ENCODE measurements at places on chromosomes 3 and 15.
A peak's percentile ranks its signal among the peaks of the same experiment; 100 is the strongest.

DNA sequence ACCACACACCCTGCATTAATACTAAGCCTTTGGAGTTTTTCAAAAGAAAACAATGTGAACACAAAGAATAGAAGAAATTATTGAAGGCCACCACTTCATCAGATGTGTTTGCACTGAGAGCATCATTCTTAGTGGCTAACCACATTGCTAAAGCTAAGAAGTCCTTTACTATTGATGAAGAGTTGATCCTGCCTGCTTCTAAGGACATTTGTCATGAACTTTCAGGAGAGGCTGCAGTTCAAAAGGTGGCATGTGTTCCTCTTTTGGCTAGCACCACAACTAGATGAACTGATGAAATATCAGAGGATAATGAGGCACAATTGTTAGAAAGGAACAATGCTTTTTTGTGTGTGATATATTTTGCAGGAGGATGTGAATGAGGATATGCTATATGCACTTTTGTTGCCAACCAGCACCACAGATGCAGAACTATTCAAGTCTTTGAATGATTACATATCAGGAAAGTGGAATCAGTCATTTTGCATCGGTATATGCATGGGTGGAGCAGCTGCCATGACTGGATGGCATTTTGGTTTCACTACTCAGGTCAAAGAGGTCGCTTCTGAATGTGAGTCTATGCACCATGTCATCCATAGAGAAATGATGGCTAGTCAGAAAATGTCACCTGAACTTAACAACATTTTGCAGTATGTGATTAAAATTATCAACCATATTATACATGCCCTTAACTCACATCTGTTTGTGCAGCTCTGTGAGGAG is 2.5 kb upstream of the EID1 start:
- no peak for DNase-seq

DNA sequence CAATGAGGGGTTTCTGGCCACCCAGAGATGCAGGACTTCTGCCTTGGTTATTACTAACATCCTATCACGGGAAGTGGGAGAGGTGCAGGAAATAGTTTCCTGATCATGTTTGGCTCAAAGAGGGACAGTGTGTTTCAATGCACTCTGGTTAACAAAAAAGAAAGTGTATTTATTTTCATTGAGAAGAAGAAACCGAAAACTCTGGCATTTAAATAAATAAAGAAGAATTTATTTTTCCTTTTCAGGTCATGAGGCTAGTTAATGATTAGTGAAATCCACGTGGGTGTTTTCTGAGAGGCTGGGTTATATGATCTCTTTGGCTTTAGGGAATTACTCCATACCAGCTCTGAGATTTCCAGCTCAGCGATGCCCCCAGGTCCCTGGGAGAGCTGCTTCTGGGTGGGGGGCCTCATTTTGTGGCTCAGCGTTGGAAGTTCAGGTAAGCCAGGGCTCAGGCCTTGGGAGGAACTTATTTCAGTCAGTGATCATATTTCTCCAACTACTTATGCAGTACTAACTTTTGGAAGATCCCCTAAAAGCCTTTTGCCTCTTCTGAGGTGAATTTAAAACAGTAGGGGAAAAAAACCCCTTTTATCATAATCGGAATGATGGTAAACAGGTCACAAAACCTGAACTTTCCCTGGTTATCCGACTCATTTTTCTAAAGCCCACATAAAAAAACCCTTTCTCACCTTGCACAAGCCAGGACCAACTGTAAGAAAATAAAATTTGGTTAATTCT is at the start of gene PLA1A:
Gene PLA1A (plus strand): TSS at position 338 of the 741 bp plus-strand sequence. CDS start 29 bp downstream, at position 367.
- no peak for DNase-seq

- DNase-seq: no peak
Measured at GRCh38 chr3:48633256-48633655, 2.0 kb downstream of the SLC26A6 start.

GRCh38 chr3:105401691-105402149 is 35.0 kb downstream of the ALCAM start:
- no peak for DNase-seq

DNA sequence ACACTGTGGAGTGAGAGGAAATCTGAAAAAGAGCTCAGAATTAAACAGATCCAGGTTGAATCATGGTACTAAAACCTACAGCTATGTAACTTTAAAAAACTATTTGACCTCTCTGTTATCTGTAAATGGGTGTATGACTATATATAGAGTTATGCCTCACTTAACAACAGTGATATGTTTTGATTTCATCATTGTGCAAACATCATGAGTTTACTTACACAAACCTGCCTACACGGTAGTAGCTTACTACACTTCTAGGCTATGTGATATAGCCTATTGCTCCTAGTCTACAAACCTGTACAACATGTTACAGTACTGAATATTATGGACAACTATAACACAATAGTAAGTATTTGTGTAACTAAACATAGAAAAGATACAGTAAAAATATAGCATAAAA is 191.6 kb upstream of the MEIS2 start:
- DNase-seq: no peak

DNA sequence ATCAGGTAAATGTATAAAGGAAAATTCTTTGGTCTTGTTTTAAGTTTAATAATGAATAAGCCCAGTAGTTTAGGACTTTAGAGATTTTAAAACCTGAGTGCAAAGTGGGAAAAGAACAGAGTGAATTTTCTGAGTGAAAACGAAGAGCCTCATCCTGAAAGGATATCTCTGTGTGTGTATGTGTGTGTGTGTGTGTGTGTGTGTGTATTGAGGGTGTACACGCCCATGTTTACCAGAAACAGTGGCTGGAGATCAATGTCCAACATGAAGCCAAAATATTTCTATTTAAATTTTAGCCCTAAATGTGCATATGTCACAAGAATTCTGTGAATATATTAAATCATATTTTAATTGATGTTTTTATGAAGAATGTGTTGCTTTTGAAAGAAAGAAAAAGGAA is 549.9 kb downstream of the CADM2 start:
- DNase-seq: no peak

DNA sequence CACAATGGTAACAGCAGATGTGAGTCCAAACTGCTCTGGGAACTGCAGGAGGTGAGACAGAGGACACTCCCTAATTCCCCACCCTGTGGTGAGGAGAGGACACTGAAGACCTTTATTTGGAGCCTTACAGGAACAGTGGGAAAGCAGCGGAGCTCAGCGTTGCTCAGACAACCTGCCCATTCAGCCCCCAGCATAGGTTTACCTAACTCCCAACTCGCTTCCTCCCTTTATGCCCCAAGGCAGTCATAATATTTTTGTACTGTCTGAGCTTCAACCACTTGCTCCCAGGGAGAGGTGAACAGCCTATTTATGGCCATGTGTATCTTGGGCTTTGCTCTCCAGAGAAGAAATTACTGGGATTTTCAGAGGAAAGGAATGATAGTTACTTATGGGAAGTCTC is 34.1 kb downstream of the SHC4 start:
- no peak for DNase-seq

GRCh38 chr3:79367066-79367465 is 400.7 kb downstream of the ROBO1 start:
- DNase-seq: no peak

DNA sequence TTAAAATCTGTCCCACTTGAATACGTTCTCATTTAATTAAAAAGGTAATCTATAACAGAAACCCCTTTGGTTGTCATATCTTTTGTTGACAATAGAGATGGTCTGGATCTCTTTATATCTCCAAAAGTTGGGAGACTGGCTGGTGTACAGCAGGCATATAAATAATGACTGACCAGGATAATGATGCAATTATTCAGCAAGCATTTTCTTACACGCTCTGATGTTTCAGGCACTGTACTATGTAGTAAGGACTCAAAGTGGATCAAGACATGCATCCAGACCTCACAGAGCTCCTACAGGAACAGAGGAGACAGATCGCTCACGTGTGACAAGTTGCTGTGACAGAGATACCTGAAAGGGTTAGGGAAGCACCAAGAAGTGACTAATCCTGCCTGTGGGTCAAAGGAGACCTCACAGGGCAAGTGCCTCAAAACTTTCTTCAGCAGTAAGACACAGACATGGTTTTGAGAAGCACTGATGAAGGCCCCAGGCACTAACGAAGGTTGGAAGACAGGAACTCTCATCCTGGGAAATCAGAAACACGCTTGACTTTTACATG is 25.7 kb downstream of the VPS39 start:
- DNase-seq: no peak

DNA sequence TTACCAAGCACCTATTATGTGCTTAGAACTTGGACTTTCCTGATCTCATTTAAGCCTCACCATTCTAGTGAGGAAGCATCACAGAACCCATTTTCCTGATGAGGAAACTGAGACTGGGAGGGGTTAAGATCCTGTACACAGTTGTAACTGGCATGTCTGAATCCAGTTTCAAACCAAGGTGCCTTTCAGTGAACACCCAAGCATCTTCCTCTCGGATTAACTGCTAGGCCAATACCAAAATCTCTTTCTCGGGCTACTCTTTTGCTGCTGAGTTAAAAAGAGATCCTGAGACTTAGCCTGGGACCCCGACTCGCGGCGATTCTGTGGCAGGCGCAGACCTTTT is 578 bp upstream of the CEMIP start:
- DNase-seq: no peak

- no peak for DNase-seq
Measured at GRCh38 chr3:43400167-43400566, 113.8 kb downstream of the SNRK start.

DNA sequence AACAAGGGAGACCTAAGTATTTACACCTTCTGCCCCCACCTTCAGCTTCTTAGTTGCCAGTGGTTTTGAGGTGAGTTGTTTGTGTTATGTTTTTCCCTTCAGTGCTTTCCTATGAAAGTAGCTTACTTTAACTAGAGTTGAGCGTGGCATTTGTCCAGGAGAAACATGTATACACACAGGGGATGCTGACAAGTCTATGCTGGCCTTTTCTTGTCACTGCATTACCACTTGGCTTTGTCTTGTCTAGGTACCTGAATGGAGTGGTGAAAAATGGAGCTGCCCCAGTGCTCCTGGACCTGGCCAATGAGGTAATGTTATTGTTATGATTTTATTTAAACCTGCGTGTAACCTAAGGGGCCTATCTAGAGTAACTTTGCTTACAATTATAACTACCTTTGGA is 74.4 kb downstream of the CDIN1 start:
- no peak for DNase-seq

DNA sequence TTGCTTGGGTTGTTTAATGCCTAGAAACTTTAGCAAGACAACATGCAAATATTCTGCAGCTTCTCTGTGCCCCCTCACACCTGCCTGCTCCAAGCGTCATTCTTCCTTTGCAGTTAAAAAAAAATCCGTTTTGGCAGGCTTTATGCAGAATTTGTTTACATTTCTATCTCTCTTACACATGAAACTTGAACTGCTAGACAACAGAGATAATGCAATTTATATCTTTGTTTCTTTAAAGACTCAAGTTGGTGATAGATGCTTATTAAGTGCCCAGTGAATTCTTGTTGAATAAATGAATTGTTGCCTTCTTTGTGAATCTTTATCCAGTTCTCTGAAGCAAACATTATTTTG is 53.2 kb downstream of the CHST2 start:
- DNase-seq: no peak

GRCh38 chr3:187954873-187955586 is 198.9 kb upstream of the LPP start:
- DNase-seq: no peak

DNA sequence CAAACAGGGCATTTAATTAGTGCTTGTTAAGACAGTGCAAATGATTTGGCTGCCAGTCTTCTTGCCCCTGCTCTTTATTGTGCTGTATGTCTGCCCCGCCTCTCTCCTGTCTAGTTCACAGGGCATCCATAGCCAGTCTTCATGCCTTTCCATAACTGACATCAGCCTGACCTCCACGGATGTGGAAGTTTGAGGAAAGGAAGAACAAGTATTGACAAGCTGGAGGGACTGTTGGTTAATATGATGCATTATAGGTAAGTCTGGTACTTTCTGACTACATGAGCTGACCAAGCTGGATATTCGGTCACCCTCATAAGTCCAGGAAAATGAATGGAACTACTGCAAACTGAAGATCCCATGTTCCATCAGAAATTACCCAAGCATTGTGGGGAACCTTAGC is 325.9 kb downstream of the TIGIT start:
- no peak for DNase-seq

- DNase-seq: peak; percentile 54
Measured at GRCh38 chr3:32238453-32239306, at the start of gene CMTM8. TSS of gene CMTM8 (plus strand) at chr3:32238680. CDS start at chr3:32238973, 293 bp downstream.

- no peak for DNase-seq
Measured at GRCh38 chr3:124850633-124851032, 36.5 kb downstream of the ITGB5 start.

DNA sequence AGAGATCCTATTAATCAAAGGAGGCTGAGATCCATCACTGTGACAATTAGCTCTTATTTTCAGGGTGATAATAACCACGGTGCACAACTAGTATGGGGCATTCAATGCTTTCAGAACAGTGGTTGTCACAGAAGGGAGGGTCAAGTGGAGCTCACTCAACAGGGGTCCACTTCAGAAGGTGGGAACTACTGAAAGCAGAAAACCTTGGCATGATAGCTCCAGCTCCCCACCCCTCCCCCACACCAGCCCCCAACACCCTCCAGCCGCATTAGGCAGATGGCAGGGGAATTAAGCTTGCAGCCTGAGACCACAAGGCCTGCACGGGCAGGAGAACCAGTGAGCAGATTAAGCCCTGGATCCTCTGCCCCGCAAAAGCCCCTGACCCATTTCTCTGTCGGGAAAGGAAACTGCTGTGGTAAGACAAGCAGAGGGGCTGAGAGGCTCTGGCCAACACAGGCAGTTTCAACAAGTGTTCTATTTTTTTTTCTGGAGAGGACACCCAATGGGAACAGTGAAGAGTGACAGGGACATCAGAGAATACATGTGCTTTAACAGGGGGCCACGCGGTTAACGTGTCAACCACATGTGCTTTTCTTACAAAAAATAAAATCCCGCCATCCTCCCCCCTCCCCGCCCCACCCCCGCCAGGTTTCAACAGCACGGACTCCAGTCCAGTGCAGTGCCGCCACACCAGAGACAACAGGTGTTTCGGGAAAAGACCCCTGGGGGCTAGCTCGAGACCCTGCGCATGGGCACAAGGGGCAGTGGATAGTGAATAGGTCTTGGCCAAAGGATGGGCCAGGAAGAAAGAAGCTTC is 997 bp downstream of the FYCO1 start:
- DNase-seq: no peak

- no peak for DNase-seq
Measured at GRCh38 chr15:41630616-41631217, 29.5 kb upstream of the MGA start.

DNA sequence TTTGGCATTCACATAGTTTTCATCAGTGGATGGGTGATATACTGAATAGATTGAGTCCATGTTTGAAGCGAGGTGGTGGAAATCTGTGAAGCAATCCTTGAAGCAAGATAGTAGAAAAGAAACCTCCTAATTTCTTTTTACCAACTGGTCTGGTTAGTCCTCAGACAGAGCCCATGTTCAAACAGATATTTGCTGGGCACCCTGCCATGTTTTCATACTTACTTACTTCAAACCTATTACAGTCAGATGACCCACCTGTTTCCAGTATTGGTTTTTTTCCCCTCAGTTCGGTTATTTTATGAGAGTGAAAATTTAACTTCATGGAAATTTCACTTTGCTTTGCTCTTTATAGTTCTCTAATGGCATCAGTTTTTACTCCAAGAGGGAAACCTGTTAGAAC is 23.7 kb downstream of the EXOSC7 start:
- DNase-seq: no peak

Data from activated T-helper 2 cell treated with anti-CD3 and anti-CD28 coated beads, Interferon-gamma antibody, Interleukin-2, Interleukin-4, amounts not matched to agents 10 μg/mL and 5 μg/mL and 100 μg/mL, durations not matched to agents 14 hours and 24 hours and 36 hours (primary cell).